ENCODE measurements at places on chromosomes 1 and 21.

DNA sequence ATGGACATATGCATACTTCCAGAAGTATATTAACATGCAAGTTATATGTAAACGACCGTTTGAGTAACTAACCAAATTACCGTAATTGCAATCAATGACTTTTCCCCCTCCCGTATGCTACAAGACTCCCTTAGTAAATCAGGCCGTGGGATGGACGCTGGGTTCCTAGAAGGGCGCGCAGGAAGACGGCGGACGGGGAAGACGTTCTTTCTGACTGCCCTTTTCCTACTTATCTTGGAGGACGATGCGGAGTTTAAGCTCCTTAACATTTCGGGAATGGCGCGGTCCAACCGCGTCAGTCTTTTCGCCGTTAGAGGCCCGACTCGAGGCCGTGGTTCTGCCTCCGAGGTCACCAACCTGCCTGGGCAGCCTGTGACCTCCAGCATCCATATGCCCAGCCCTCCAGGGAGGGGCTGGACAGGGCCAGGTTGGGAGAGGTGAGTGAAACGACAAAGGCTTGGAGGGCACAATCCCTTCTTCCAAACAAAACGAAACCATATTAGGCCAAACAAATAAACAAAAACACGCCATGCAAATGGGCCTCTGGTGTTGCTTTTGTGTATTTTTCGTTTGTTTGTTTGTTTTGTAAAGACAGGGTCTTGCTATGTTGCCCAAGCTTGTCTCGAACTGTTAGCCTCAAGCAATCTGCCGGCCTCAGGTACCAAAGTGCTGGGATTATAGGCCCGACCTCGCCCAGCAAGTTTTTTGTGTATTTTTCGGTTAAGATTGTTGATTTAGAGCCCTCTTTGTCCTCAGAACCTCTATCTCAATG is 873 bp upstream of the PI4KB start:
- H3K36me3 ChIP-seq: peaks cover 15% of the 10 kb centered on the region
- H3K4me1 ChIP-seq: peaks cover 35% of the 10 kb centered on the region
- no peaks in the 10 kb centered on the region for H3K27me3 ChIP-seq
- DNase-seq: no peak
- peak overlapping the region; percentile 97 for H3K4me3 ChIP-seq

- H3K4me3 ChIP-seq: peak overlapping the region; percentile 55
- peaks cover 18% of the 10 kb centered on the region for H3K4me1 ChIP-seq
- H3K27me3 ChIP-seq: peaks cover 4% of the 10 kb centered on the region
- peak overlapping the region; percentile 88 for H3K27ac ChIP-seq
- DNase-seq: no peak
- no peaks in the 10 kb centered on the region for H3K36me3 ChIP-seq
Observed at GRCh38 chr1:235972311-235972689, 92.6 kb downstream of the NID1 start.

DNA sequence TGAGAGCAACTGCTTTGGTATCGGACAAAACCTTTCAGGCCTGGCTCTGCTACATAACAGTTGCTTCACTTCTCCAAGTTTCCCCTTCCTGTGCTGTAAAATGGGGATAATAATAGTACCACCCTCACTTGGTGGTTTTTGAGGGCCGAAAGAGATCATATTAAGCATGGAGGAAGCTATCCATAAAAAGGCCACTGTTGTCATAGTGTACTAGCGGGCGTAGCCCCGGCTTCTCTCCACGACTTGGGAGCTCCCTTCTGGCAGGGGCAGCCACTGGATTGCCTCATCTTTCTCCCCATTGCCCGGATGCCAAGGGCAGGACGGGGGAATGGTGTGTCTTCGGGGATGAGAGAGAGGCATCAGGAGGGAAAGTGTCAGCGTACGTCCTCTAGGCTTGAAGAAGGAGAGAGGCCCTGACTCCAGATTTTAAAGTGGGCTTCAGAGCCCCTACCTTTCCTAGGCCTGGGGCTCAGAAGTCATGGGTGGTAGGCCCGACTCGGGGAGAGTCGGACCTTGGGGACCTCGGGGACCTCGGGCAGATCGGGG is 548 bp upstream of the MFSD2A start:
- H3K4me3 ChIP-seq: peak overlapping the region; percentile 84
- H3K36me3 ChIP-seq: no peaks in the 10 kb centered on the region
- peaks cover 3% of the 10 kb centered on the region for H3K27me3 ChIP-seq

- no peak for DNase-seq
- H3K4me3 ChIP-seq: no peak overlapping the region
- peaks cover 2% of the 10 kb centered on the region for H3K27me3 ChIP-seq
- H3K4me1 ChIP-seq: peaks cover 14% of the 10 kb centered on the region
- no peak overlapping the region for H3K27ac ChIP-seq
Observed at GRCh38 chr21:43605320-43606215, 53.7 kb downstream of the HSF2BP start.

DNA sequence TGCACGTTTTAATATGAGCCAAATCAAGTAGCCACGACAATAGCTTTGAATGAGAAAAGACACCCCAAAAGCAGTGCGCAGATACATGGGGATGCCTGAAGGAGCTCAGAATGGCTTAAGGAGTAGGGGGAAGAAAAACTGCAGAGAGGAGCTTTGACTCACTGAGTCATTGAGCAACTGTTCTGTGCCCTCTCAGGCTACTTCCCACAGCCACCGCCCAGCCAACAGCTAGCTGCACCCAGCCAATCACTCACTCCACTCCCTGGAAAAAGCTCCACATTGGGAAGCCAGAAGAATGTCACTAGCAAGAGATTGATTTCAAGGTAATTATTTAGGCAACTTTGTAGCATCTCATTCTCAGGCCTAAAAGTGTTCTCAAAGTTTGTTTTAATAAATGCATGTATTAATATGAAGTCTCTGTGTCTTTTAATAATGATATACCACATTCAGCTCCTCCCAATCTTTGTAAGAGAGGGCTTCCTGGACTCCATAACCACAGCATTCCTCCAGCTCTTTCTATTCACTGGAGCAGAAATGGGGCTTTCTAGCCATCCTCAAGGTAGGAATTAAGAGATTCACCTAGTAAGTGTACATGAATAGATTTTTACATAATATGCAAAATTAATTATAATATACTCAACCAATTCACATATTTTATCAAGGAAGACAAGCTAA is 16.8 kb downstream of the DUSP10 start:
- DNase-seq: no peak
- peaks cover 81% of the 10 kb centered on the region for H3K36me3 ChIP-seq
- H3K4me3 ChIP-seq: no peak overlapping the region
- H3K27ac ChIP-seq: peak overlapping the region; percentile 88

DNA sequence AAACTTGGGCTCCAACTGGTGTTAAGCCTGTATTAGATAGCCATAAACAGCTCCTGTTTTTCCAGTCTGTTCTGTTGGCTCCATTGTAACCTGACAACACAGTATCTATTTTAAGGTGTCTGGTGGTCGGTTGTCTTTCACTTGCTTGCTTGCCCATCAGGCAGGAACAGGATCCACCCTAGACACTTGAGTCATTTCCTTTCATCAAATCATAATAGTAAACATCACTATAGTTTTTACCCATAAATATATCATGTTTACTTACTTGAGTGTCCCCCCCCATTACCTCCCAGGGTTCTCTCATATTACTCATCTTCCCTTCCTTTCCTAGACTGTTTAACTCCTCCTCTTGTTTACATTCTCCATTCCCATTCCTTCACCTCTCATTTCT is 2.9 kb downstream of the DDI2 start:
- DNase-seq: no peak
- peak overlapping the region; percentile 43 for H3K4me3 ChIP-seq
- H3K27ac ChIP-seq: peak overlapping the region; percentile 58
- H3K36me3 ChIP-seq: peaks cover 16% of the 10 kb centered on the region

DNA sequence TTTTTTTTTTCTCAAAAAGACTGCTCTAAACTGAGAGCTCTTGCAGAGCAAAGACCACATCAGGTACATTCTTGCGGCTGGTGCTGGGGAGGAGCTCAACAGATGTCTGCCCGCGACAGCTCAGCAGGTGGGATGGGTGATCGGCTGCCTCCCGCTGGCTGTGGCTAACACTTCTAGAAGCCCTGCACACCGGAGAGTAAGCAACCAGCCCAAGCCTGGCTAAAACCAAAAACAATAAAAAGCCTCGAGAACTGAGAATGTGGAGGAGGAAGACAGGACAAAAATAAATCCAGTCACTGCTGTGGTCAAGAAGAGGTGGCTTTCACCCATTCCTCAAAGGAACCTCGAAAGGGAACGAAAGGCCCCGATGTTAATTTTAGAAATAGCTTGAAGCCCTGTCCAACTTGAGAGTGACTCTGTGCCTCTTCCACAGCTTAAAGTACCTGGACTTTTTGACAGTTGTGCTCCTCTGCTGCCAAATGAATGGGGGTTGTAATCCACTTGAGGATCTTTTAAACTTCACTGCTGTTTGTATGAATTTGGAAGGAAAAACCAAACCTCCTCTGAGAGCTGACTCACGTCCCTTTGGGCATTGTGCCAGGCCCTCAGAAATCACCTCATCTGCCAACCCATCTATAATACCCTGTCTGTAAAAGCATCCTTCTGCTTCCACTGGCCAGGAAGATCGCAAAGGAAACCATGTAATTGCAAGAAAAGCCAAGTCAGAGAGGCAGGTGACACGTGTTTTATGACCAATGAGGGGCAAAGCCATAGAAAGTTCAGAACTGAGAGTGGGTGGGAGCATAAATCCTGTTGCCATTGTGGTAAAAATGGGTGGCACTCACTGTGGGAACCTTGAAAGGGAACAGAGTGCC is 78.6 kb downstream of the KCNN3 start:
- peaks cover 5% of the 10 kb centered on the region for H3K27me3 ChIP-seq
- H3K4me1 ChIP-seq: peaks cover 31% of the 10 kb centered on the region
- H3K36me3 ChIP-seq: no peaks in the 10 kb centered on the region
- DNase-seq: peak; percentile 92

DNA sequence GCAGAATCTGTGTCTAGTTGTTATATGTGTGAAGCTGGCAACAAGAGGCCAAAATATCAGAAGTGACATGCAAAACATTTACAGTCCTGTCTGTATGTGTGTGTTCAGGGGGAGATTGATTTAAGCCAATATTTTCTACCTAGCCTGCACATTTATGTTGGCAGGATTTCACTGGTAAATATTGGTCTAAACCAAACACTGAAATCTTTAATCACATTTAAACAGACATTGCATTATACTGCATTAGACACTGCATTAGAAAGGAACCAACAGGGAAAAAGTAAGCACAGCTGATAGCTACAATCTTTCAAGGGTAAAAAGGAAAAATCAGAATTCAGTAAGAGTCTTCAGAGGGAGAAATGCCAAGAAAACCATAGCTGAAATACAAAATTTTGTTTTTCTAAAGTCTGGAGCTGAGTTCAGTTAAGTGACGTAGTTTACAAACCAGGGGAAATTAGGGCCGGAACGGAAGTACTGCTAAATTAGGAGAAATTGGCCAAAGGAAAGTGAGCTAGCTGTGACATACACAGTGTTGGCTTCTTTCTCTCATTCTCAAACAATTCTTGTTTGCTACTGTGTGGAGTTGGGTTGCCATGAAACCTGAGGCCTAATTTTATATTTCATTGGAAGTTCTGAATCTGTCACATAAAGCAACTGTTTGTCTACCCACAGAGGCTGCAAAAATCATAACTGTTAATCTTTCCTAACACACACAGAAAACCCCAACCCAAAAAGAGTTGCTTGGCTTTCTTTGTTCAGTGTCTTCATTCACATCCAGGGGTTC is 217.3 kb upstream of the SGIP1 start:
- H3K27me3 ChIP-seq: no peaks in the 10 kb centered on the region
- H3K27ac ChIP-seq: peak overlapping the region; percentile 21
- peaks cover 14% of the 10 kb centered on the region for H3K4me1 ChIP-seq

GRCh38 chr1:172398970-172399755 is 21.3 kb upstream of the C1orf105 start:
- peak; percentile 15 for DNase-seq
- peak overlapping the region; percentile 75 for H3K27ac ChIP-seq
- no peaks in the 10 kb centered on the region for H3K27me3 ChIP-seq

GRCh38 chr1:226951286-226952117 is 11.4 kb downstream of the COQ8A start:
- H3K27ac ChIP-seq: no peak overlapping the region
- no peak for DNase-seq
- no peak overlapping the region for H3K4me3 ChIP-seq
- H3K36me3 ChIP-seq: peaks cover 4% of the 10 kb centered on the region
- no peaks in the 10 kb centered on the region for H3K4me1 ChIP-seq

DNA sequence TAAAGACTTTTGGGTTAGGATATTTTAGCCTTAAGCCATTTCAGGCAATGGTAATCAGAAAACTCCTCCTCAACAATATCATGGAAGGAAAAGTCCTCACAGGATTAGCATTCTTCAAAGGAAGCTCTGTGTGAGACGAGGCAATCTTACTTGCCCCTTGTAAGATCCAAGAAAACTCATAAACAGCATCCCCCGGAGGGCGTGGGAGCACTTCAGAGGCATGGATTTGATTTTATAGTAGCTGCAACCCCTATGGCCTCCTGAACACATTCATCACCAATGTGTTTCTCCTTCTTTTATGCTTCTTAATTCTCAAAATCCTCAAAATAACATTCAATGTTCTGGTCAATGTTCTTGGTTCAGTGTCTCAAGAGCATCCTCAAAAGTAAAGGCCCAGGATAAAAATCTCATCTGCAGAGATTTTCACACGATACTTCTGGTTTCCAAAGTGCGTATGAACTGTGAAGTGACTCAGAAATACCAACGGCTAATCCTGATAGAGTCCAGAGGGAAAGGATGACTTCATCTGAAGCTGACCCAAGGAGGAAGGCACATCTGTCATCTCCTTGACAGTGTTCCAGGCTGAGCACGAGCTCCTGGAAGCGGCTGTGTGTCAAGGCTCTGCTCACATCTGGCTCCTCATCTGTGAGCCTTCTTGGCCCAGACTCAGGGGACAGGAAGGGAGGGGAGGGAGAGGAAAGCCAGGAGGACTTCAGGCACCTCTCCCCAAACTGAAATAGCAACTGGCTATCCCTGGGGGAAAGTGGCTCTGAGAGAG is 49.3 kb upstream of the PSEN2 start:
- H3K4me1 ChIP-seq: peaks cover 1% of the 10 kb centered on the region
- H3K4me3 ChIP-seq: no peak overlapping the region
- H3K36me3 ChIP-seq: no peaks in the 10 kb centered on the region
- H3K27me3 ChIP-seq: no peaks in the 10 kb centered on the region

DNA sequence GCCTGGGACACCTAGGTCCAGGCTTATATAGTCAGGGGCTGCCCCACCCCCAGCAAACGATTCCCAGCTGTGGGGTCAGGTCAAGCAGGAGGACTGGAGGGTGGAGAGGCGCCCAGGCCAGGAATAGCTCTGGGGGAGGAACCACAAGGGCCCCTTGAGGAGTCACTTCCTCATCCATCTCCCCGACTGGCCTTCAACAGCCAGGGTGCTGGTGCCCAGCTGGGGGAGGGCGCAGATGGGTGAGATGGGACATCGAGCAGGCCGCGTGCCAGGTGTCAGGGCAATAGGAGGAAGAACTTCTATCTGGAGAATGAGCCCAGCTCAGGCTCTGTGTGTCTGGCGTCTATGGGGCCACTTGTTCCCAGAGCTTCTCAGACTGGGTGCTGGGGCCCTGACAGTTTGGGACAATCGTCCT is 208 bp upstream of the MYBPH start:
- peaks cover 2% of the 10 kb centered on the region for H3K27me3 ChIP-seq
- no peaks in the 10 kb centered on the region for H3K4me1 ChIP-seq
- DNase-seq: no peak

- no peak overlapping the region for H3K27ac ChIP-seq
- no peaks in the 10 kb centered on the region for H3K36me3 ChIP-seq
- no peak for DNase-seq
- H3K27me3 ChIP-seq: no peaks in the 10 kb centered on the region
- no peak overlapping the region for H3K4me3 ChIP-seq
Observed at GRCh38 chr1:57686306-57686705, 262.4 kb upstream of the DAB1 start.

GRCh38 chr1:70907563-70908310 is 139.9 kb downstream of the PTGER3 start:
- H3K4me3 ChIP-seq: no peak overlapping the region
- no peaks in the 10 kb centered on the region for H3K27me3 ChIP-seq
- DNase-seq: no peak
- H3K36me3 ChIP-seq: no peaks in the 10 kb centered on the region

GRCh38 chr1:112209493-112209892 is 186.5 kb upstream of the CTTNBP2NL start:
- H3K4me3 ChIP-seq: no peak overlapping the region
- peaks cover 5% of the 10 kb centered on the region for H3K27me3 ChIP-seq
- H3K4me1 ChIP-seq: no peaks in the 10 kb centered on the region
- no peak overlapping the region for H3K27ac ChIP-seq
- H3K36me3 ChIP-seq: no peaks in the 10 kb centered on the region
